Epithelial cell of proximal tubule (primary cell): ENCODE measurements at places on chromosomes 2 and 18. TPM values are rescaled to one million over a fixed set of nuclear protein-coding genes. Genes with fewer than 3 reads are reported as not detected.

Gene GDF7
- total RNA-seq: not detected in 2 replicates

Gene LIMS2
- total RNA-seq: 0.36 and 1.2 TPM in 2 replicates

Gene IAH1
- 83.4 and 92.1 TPM in 2 replicates for total RNA-seq

Gene SGPP2
- 9.1 and 9.7 TPM in 2 replicates for total RNA-seq

Gene CNGA3
- not detected in 2 replicates for total RNA-seq

Gene GAREM2
- total RNA-seq: 1.9 and 3.3 TPM in 2 replicates

Gene CD28
- not detected in 2 replicates for total RNA-seq

Gene LMAN2L
- 13.0 and 22.3 TPM in 2 replicates for total RNA-seq

Gene SLC23A3
- total RNA-seq: 0.06 TPM in 1 of 2 replicates, not detected in the other

Gene KCNG3
- not detected in 2 replicates for total RNA-seq

Gene SLC35F5
- total RNA-seq: 64.7 and 76.0 TPM in 2 replicates

Gene RETSAT
- total RNA-seq: 26.3 and 29.1 TPM in 2 replicates

Gene KCNJ3
- 0.12 TPM in 1 of 2 replicates, not detected in the other for total RNA-seq

Gene TMEM17
- 2.1 and 3.5 TPM in 2 replicates for total RNA-seq

Gene BIN1
- 99.0 and 103 TPM in 2 replicates for total RNA-seq

Gene NAT8
- not detected in 2 replicates for total RNA-seq

Gene REG3A
- not detected in 2 replicates for total RNA-seq

Gene AMMECR1L
- total RNA-seq: 10.7 and 14.0 TPM in 2 replicates

Gene MFF
- 99.4 and 133 TPM in 2 replicates for total RNA-seq

Gene ACMSD
- total RNA-seq: 0.23 and 0.29 TPM in 2 replicates

Gene HOXD3
- 8.2 and 9.4 TPM in 2 replicates for total RNA-seq

Gene SMAD2
- 64.6 and 79.5 TPM in 2 replicates for total RNA-seq

Gene POTEI
- total RNA-seq: not detected in 2 replicates

Gene ITGAV
- 98.8 and 135 TPM in 2 replicates for total RNA-seq

Gene OTOS
- total RNA-seq: not detected in 2 replicates

Gene AOX1
- total RNA-seq: 6.6 and 16.8 TPM in 2 replicates

Gene ZNF385B
- under 0.01 and 0.69 TPM in 2 replicates for total RNA-seq

Gene FBXO11
- total RNA-seq: 20.0 and 36.7 TPM in 2 replicates

Gene RBFA
- 41.5 and 65.2 TPM in 2 replicates for total RNA-seq

Gene IL36RN
- total RNA-seq: not detected in 2 replicates

Gene PNKD
- total RNA-seq: 53.3 and 55.3 TPM in 2 replicates

Gene NRP2
- total RNA-seq: 30.4 and 36.5 TPM in 2 replicates

Gene PTPRM
- 28.5 and 63.2 TPM in 2 replicates for total RNA-seq

Gene DHRS9
- total RNA-seq: 0.14 and 0.35 TPM in 2 replicates

Gene SERPINB2
- total RNA-seq: 1.6 and 1.9 TPM in 2 replicates

Gene MDH1B
- 0.23 and 0.58 TPM in 2 replicates for total RNA-seq
